ENCODE measurements at places on chromosomes 4 and X. TPM values are rescaled to one million over a fixed set of nuclear protein-coding genes. Genes with fewer than 3 reads are reported as not detected.

GRCh38 chr4:98618680-98619079 is 39.7 kb downstream of the TSPAN5 start:
- H3K36me3 ChIP-seq, result peaks cover 9% of the 10 kb centered on the region
- no peaks in the 10 kb centered on the region for H3K27me3 ChIP-seq
- no peak overlapping the region for H3K4me3 ChIP-seq
- no peak for DNase-seq
- H3K4me1 ChIP-seq, result peaks cover 5% of the 10 kb centered on the region

The PJA1 gene
- total RNA-seq, result 12.6 TPM

GRCh38 chr4:108433832-108434231 is 186.5 kb upstream of the RPL34 start:
- peak overlapping the region; percentile 25 for H3K4me3 ChIP-seq
- H3K36me3 ChIP-seq, result peaks cover 26% of the 10 kb centered on the region
- H3K4me1 ChIP-seq, result peaks cover 53% of the 10 kb centered on the region
- peak overlapping the region; percentile 85 for H3K27ac ChIP-seq
- peaks cover 6% of the 10 kb centered on the region for H3K27me3 ChIP-seq

The GAB1 gene
- 0.60 TPM for total RNA-seq

The SYNPO2 gene
- total RNA-seq, result 1.4 TPM

The SLIT2 gene
- total RNA-seq, result not detected

- H3K36me3 ChIP-seq, result no peaks in the 10 kb centered on the region
- no peak for DNase-seq
- H3K27me3 ChIP-seq, result peaks cover 9% of the 10 kb centered on the region
These were observed 15.6 kb upstream of the CWH43 start for GRCh38 chr4:48970471-48970921.

The PLCXD1 gene
- 63.4 TPM for total RNA-seq

GRCh38 chrX:15017491-15017890 is 144.3 kb downstream of the MOSPD2 start:
- no peaks in the 10 kb centered on the region for H3K4me1 ChIP-seq
- H3K27ac ChIP-seq, result no peak overlapping the region
- DNase-seq, result no peak
- H3K36me3 ChIP-seq, result no peaks in the 10 kb centered on the region

The CLTRN gene
- total RNA-seq, result 0.17 TPM

The SLC9B2 gene
- 19.9 TPM for total RNA-seq

The LAS1L gene
- 44.3 TPM for total RNA-seq

DNA sequence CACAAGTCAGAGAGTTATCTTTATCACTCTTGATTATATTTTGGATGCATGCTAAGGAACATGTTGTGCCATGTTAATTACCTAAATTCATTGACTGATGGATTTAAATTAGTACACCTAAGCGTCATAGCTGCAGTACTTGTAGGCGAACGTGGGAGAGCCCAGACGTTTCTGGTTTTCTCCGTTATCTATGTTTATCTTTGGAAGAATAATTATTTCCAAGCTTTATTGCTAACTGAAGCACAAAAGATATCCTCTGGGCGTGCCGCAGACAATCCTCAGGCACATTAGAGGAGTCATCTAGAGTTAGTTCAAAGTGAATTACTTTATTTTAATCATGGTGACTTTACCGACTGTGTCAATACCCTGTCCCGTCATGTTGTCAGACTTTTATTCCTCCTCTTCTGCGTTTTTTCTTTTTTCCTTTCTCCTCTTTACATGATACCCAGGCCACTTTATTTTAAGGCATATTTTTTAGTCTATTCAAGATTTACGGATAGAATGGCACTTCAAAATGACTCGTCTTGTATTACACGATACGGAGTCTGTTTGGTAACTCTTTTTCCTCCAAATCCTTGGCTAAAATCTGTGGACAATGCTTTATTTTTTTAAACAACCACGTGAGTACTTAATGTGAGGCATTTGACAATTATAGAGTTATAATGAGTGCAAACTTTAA is 632.0 kb upstream of the TENM3 start:
- no peak for DNase-seq
- H3K36me3 ChIP-seq, result no peaks in the 10 kb centered on the region
- H3K27ac ChIP-seq, result no peak overlapping the region
- no peaks in the 10 kb centered on the region for H3K4me1 ChIP-seq
- no peak overlapping the region for H3K4me3 ChIP-seq

DNA sequence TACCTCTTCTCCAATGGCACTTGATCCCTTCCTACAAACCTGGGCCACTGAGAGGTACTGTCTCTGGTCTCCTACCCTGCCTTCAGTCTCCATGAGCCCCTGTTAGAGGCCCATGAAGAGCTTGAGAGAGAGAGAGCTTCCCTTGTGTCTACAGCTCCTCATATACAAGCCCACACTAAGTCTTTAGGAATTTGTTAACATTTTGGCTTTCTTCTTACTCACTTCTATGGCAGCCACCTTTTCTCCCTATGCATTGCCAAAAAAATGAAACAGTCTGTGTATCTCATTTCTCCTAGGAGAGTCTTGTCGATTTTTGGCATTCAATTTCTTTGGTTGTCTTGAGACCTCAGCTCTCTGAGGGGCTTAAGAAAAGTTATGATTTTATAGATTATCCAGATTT is 90.9 kb upstream of the LNX1 start:
- no peaks in the 10 kb centered on the region for H3K36me3 ChIP-seq
- H3K27me3 ChIP-seq, result peaks cover 9% of the 10 kb centered on the region
- DNase-seq, result no peak
- H3K4me1 ChIP-seq, result no peaks in the 10 kb centered on the region
- no peak overlapping the region for H3K27ac ChIP-seq

- no peak overlapping the region for H3K27ac ChIP-seq
- no peaks in the 10 kb centered on the region for H3K4me1 ChIP-seq
- no peaks in the 10 kb centered on the region for H3K36me3 ChIP-seq
- H3K27me3 ChIP-seq, result no peaks in the 10 kb centered on the region
These were observed 558.2 kb downstream of the ZNF674 start for GRCh38 chrX:45986971-45987370.

- peak within 1 kb of the TSS; percentile 48 for H3K4me3 ChIP-seq
- peaks cover 10% of the 10 kb centered on the region for H3K4me1 ChIP-seq
- DNase-seq, result peak; percentile 28
- no peaks in the 10 kb centered on the region for H3K36me3 ChIP-seq
- H3K27ac ChIP-seq, result no peak within 1 kb of the TSS
These were observed at the start of gene SPP1 for GRCh38 chr4:87975466-87975865. SPP1 (plus strand) TSS chr4:87975714; CDS start chr4:87976896, 1,182 bp downstream.

All from activated CD4-positive, alpha-beta T cell treated with anti-CD3 and anti-CD28 coated beads, Interleukin-2, amount 10 ng/mL, durations not matched to agents 7 days and 5 days (primary cell).